ENCODE measurements at places on chromosomes 2 and 18.

GRCh38 chr2:143030127-143030526 lies 99.1 kb upstream of the ARHGAP15 start:
- DNase-seq: no peak

DNA sequence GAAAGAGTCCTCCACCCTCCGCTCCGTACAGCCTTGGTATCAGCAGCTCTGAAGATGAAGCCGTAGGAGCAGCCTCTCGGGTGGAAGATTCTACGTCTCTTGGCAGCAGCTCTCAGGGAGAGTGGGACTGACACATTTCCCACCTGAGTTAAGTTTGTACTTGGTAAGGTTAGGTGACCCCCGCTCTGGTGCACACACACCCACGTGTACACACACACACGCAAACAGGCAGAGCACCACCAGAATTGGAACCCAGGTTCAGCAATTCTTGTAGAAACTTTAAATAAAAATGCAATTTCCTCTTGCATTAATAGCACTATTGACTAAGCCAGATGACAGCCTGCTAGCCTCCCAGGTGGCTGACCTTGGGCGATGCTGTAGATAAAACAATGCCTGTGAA lies 111.5 kb downstream of the MBP start:
- DNase-seq: no peak

GRCh38 chr2:54559593-54560145 lies 103.5 kb downstream of the SPTBN1 start:
- no peak for DNase-seq

DNA sequence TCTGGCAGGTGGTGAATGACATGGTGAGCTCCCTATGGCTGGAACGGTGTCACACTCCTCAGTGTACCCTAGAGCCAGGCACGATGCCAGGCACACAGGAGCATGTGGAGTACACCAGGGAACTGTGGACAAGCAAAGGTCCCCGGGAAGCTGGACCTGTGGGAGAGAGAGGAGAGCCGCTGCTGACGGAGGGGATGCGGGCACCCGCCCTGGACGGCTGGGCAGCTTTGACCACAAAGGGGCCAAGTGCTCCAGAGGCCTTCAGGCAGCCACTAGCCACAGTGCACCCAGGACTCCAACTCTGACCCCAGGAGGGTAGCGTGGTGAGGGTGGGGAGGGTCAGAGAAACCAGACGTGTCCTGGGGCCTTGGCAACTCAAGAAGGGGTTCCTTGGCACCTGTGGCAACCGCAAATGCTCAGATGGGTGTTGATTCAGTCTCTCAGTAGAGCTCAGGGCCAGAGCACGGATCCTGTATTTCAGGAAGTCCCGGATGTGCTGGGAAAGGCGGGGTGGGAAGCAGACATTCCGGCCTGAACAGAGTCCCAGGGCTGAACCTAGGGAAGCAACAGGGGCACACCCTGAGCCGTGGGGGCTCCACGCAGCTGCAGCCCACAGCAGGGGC lies 2.3 kb upstream of the MAB21L4 start:
- no peak for DNase-seq

GRCh38 chr2:16661936-16662839 lies 3.4 kb downstream of the CYRIA start:
- no peak for DNase-seq

DNA sequence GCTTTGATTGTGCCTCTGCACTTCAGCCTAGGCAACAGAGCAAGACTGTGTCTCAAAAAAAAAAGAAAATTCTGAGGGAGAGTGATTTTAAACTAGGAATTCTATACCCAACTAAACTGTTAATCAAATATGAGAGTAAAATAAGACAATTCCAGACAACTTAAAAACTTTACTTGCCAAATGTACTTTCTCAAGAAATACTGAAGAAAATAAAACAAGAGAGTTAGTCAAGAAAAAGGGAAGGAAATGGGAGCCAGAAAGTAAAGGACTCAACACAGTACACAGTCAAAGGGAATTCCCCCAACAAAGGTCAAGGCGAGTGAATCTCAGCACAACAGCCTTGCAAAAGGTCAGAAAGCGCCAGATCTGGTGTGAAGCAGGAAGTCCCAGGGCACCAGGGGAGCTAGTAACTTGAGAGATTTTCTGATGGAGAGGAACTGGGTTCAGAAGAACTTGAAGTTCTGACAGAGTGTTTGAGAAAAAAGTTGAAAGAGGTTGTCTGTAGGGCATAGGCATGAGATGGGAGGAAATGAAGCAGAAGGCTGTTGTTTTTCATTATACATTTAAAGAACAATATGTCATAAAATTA lies 22.6 kb upstream of the TBC1D8 start:
- DNase-seq: no peak

DNA sequence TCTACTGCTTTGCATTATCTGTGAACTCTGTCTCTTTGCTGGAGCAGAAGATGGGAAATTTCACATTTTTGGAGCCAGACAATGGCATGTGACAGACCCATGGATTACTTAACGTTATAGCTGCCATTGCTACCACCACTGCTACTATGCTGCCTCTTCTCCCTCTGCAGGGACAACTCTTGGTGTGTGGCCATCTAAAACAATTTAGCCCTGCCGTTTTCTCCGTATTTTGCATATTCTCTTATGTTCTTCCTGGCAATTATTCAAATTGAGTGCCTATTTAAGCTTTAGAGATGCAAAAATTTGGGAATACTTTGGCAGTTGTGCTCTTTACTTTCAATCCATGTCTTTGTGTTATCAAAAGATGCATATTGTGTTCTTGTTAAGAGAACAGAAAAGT lies 386.8 kb downstream of the XIRP2 start:
- no peak for DNase-seq

DNA sequence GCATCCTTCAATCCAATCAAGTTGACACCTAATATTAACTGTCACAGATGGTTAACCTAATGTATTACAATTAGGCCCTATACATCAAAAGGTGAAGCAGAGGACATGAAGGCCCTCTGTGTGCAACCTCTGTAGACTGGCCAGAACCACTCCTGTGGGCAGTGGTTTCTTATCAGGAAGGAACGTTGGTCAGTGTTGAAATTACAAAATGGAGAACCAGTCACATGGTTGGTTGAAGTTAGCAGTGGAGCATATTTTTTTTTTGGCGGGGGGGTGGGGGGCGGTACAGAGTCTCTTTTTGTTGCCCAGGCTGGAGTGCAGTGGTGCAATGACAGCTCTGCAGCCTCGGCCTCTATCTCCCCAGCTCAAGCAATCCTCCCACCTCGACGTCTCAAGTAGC lies 19.8 kb downstream of the RNU2-63P start:
- DNase-seq: no peak

DNA sequence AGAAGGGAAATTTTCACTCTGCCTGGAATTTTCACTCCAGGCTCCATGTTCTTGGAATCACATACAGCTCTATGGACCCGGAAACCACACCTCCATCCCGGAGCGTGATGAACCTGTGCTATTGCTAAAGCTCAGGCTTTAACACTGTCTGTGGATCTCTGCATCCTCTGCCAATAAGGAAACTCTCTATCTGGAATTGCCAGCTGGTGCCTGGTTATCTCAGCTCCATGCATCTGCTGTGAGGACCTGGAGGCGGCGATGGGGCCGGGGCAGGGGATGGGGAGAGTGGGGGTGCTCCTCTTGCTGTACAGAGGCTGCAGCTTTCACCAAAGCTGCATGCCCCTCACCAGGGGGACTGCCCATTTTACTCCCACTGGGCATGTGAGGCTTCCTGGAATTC lies 754.0 kb upstream of the SOX11 start:
- DNase-seq: no peak

DNA sequence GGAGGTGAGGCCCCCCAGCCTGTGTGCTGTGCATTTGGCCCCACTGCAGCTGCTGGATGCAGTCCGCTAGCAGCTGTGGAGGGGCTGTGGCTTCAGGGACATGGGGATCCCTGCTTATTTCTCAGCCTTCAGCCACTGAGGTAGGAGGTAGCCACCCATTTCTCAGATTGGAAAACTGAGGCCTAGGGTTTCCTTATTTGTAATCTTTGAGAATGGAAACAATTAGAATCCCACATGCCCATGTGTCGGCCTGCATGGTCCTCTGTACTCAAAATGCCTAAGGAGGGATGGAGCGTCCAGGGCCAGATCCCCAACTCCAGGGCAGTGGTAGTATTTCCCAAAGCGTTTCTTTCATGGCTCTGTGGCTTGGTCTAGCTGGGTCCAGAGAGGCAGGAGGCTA lies 42.1 kb downstream of the TOGARAM2 start:
- DNase-seq: no peak

DNA sequence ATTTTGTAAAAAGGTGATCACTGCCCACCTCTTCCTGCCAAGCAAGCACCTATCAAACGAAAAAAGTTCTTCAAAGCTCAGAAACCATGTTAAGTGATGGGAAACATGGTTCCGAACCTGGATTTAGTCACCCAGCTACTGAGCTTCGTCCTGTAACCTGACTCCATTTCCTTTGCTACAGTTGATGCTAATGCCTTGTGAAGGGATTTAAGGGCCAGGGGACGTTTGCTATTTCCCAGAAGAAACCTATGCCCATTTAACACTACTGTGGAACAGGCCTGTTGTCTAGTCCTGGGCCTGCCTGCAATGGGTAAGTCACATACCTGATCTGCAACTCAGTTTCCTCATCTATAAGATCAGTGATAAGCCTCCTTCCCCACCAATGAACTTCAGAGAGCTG lies 14.8 kb downstream of the SERPINE2 start:
- no peak for DNase-seq

DNA sequence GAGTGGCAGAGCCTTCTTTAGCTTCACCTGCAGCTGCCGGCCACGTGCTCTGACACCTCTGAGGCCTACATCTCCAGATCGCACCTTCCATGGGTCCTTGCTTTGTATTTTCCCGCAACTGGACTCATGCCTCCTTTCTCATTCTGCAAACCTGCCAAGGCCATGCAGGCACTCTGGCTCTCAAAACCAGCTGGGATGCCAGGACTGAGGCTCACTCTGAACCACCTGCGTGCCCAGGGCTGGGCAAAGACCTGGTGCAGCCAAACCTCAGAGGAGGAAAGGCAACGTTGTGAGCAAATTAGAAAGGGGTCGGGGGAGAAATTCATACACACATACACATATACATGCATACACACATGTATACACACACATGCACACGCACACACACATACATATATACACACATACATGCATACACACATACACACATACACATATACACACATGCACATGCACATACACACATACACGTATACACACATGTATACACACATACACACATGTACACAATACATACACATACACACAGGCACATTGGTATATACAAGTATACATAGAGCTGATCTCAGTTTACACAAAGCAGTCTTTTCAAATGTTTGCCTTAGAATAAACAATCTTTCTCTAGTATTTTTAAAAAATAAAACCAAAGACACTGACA lies 125.2 kb downstream of the RTP5 start:
- DNase-seq: no peak

DNA sequence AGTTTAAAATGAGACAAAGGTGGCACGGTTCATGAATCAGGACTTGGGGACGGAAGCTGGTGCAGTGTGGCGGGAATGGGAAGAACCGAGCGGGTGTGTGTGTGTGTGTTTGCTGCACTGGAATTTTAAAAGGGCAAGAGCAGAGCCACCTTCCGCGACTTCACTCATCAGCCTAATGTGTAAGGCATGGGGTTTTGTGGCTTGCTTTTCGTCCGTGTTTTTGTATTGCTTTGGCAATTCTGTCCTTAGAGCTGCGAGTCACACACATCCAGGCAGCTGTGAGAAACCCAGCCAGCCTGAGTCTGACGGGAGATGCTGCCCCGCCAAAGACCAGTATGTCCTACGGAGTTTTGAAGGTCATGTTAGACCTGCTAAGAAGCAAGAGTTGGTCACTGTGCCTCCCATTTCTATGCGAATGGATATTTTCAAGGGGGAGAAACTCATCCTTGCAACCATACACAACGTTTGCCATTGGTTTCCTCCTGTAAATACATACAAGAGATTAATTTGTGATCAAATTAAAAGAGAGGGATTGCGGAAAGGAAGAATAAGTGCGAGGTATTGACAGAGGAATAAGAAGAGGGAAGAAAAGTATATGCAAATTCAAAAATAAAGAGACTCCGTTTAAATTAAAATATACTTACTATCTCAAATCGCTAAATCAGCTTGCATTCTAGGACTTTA lies 665 bp upstream of the CACNB4 start:
- no peak for DNase-seq

GRCh38 chr18:27225947-27226481 lies 40.9 kb upstream of the CHST9 start:
- no peak for DNase-seq

GRCh38 chr2:233252227-233252626 lies 754 bp downstream of the ATG16L1 start:
- no peak for DNase-seq

- no peak for DNase-seq
Observed at GRCh38 chr2:58131191-58132011, 84.8 kb downstream of the VRK2 start.

- no peak for DNase-seq
Observed at GRCh38 chr2:119513832-119514231, 10.5 kb downstream of the SCTR start.

DNA sequence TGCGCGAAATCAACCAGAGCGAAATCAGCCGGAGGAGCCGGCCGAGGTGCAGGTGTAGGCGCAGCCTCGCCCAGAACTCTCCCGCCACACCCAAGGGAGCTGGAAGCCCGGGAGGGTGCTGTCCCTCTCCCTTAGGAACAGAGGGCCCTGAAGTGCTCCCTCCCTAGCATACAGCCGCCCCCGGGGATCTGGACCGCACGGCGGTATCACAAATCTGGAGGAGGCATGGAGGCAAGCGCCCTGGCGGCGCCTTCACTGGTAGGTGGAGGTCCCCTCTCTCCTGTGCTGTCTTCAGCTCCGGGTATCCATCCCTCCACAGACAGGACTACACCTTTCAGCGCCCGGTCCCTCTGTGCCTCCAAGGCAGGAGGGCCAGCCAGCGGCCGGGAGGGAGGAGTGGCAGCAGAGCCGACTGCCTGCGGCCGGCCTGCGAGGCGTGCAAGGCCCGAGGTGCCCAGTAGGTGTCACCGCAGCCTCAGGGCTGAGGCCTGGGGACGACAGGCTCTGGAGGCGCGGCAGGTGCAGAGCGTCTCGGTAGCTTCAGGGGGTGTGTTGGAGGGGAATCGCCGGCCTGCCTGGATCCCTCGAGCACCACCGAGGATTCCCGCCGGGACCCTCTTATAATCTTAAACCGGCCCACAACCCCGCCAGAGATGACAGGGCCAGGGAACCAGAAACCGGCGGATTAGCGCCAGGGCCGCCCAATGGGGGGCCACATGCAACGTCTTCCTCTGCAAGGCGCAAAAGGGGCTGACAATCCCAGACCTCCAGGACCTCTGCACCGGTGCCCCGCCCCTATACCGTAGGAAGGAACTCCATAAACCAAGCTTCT lies 2.8 kb downstream of the IHH start:
- peak; percentile 55 for DNase-seq

GRCh38 chr2:206805887-206806607 lies 40.6 kb downstream of the FASTKD2 start:
- DNase-seq: no peak

GRCh38 chr18:79792096-79792987 lies 5.4 kb upstream of the KCNG2 start:
- DNase-seq: no peak

GRCh38 chr18:79681484-79682387 lies 2.1 kb downstream of the CTDP1 start:
- no peak for DNase-seq

- DNase-seq: no peak
Observed at GRCh38 chr18:52979892-52980291, 639.9 kb downstream of the DCC start.

Measured in hematopoietic multipotent progenitor cell treated with erythropoietin and hydrocortisone succinate and interleukin-3 and kit ligand, for 15 days (in vitro differentiated cells).